ENCODE measurements at places on chromosomes 1 and 21. TPM values are rescaled to one million over a fixed set of nuclear protein-coding genes. Genes with fewer than 3 reads are reported as not detected.

Gene CR1L
- not detected for total RNA-seq

Gene KCNA3
- 0.80 TPM for total RNA-seq

Gene ZNF684
- 4.4 TPM for total RNA-seq

Gene SPRR2E
- not detected for total RNA-seq

Gene KPRP
- not detected for total RNA-seq

Gene DYNLT5
- total RNA-seq: 2.1 TPM

Gene EDARADD
- 0.66 TPM for total RNA-seq

Gene FCRL3
- total RNA-seq: not detected
